ENCODE measurements at places on chromosomes 16 and 17.

GRCh38 chr17:63701868-63702720 lies 2.2 kb upstream of the LIMD2 start:
- no peak for DNase-seq

GRCh38 chr17:5786510-5786875 lies 202.2 kb upstream of the NLRP1 start:
- no peak for DNase-seq

- DNase-seq, result no peak
These were observed 85.5 kb downstream of the SHISA6 start for GRCh38 chr17:11326492-11326891.

- no peak for DNase-seq
These were observed 23.0 kb downstream of the RANBP10 start for GRCh38 chr16:67783353-67783725.

- no peak for DNase-seq
These were observed 199.4 kb downstream of the AATF start for GRCh38 chr17:37148156-37148555.

- DNase-seq, result no peak
These were observed 47.2 kb downstream of the MARCHF10 start for GRCh38 chr17:62760945-62761267.

All from stimulated activated CD8-positive, alpha-beta memory T cell treated with anti-CD3 and anti-CD28 coated beads, Interleukin-12 subunit alpha, Interleukin-12 subunit beta, amount 100 ng/mL, for 1 hour (primary cell).